ENCODE measurements at places on chromosomes 12 and 14.

DNA sequence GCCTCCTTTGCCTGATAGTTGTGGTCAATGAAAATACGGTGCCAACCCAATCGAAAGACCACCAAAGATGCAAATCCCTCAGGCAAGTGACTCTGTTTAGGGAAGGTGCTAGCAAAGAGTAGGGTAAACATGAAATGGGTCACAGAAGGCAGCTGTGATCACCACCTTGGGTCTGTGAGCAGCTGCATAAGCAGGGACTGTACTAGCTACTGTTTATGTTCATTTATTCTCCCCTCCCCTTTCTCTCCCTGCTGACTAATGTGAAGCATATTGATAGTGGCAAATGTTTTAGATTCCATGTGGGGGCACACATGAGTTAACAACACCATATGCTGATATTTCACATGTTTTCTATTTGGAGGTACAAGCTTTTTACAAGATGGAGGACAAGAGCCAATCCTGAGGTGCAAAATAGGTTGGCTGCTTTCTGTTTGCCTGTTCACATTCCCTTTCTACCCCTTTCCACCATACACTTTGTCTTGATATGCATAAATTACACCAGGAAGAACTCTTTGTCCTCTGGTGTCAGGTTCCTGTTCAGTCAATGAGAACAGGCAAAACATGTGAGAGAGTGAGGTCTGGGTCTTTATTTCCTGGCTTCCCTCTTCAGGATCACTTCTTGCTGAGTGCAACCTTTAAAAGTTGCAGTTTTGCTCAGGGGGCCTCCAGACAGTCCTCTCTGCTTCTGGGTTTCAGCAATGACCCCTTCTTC is 71.1 kb downstream of the AVPR1A start:
- no peak for DNase-seq

GRCh38 chr12:132117558-132117875 is 26.6 kb downstream of the DDX51 start:
- peak; percentile 15 for DNase-seq

DNA sequence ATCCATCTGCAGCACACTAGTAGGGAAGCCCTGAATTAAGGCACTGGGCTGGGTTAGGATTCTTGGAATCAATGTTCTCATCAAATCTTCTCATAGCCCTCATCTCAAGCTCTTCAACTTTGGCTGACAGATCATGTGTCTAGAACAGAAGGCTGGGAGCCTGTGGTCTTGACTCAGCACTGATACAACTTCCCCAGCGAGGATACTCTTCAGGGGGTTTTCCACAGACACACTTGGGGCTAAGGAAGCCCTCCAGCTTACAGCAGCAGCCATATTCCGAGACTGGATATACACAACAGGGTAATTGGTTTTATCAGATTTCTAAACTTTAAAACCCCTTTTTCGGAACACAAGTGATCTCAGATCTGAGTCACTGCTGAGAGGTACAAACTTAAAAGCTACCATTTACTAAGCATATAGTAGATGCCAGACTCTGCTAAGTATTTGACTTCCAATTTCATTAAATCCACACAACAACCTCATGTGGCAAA is 3.5 kb downstream of the FMNL3 start:
- peak; percentile 88 for DNase-seq

DNA sequence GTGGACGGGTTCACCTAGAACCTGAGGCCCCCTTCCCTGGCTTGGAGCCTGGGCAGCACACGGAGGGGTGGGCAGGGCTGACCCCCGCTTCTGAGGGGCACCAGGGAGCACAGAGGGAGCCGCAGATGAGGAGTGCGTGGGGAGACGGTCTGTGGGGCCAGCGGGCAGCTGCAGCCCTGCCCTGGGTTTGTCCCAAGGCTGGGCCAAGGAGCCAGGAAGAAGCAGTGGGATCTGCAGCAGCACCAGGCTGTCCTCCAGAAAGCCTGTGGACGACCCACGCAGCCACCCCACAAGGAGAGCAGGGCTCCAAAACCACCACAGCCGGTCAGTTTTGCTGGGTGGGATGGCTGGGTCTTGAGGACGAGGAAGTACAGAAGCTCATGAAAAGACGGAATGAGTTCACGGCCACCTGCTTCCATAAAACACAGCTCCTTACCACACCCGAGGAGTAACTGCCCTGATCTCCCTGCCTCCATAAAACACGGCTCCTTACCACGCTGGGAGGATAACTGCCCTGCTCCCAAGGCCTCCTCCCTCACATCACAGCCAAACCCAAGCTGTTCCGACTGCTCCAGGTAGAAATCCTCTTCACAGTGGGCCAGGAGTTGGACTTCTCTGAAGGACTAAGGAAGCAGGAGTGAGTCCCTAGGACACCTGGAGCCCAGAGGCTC is 9.9 kb upstream of the GOLGA3 start:
- DNase-seq: no peak

DNA sequence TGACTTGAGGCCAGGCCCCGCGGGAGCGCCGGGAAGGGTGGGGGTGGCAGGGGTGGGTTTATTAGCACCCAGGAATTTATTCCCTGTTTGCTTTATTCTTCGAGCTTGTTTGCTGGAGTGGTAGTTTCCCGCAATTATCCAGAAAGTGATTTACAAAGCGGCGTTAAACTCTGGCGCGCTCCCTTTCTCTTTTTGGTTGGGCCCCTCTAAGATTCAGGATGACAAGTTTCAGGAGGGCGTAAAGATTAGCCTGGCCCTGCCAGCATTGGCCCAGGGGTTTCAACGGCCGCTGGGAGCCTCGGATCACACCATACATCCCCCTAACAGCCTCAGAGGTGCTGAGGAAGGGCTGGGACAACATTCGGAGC is 444 bp upstream of the NKX2-8 start:
- DNase-seq: no peak

GRCh38 chr12:30599608-30600007 is 96.1 kb downstream of the IPO8 start:
- peak; percentile 15 for DNase-seq

DNA sequence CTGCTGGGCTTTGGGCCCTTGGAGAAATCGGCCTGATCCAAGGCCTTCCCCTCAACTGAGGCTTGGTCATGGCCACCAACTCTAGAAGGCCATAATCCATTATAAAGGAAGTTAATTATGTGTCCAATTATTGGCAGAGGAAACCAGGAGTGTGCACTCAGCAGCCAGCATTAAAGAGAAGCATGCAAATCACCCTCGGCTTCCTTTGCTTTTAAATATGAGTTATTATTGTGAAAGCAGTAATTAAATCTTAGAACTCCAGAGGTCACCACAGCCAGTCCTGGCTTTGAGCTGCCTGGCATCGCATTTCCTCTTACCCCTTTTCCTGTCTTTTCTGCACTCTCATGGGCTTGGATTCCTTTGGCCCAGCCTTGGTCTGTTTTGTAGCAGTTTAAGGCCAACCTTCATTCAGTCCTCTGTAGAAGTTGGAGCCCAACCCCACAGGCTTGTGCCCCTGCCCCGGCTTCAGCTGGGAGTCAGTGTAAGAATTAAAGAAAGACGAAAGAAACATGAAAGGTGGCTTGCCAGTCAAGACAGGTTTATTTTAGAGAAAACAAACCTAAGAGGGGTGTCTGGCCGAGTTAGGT is 14.7 kb upstream of the KRT86 start:
- DNase-seq: no peak

- DNase-seq: peak; percentile 47
Observed at GRCh38 chr12:65526311-65526710, 247.8 kb downstream of the MSRB3 start.

DNA sequence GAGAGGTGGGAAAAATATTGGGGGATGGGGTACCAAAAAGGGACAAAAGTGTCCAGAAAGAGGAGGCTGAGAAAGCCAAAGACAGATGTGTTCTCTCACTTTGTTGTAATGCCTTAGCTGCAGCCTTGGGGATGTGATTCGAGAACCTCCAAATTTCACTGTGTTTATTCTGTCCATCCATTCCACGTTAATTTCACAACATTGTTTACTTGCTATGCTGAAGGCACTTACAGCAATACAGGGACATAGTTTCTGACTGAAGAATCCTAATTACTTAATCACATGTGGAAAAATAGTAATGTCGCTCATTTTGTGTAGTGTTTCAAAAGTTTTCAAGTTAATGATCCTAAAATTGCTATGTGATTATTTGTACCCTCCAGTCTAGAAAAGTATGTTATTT is 146.2 kb upstream of the SLC38A2 start:
- DNase-seq: no peak

DNA sequence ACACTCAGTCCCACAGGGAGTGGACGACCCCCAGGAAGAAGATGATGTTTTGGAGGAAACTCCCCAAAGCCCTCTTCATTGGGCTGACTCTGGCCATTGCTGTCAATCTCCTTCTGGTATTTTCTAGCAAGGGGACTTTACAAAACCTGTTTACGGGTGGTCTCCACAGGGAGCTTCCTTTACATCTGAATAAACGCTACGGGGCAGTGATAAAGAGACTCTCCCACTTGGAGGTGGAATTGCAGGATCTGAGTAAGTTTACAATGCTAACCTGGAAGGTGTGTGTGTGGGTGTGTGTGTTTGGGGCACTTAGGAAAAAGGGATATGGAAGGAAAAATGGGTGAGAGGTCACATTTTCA is 416 bp downstream of the GALNT8 start:
- DNase-seq: no peak

DNA sequence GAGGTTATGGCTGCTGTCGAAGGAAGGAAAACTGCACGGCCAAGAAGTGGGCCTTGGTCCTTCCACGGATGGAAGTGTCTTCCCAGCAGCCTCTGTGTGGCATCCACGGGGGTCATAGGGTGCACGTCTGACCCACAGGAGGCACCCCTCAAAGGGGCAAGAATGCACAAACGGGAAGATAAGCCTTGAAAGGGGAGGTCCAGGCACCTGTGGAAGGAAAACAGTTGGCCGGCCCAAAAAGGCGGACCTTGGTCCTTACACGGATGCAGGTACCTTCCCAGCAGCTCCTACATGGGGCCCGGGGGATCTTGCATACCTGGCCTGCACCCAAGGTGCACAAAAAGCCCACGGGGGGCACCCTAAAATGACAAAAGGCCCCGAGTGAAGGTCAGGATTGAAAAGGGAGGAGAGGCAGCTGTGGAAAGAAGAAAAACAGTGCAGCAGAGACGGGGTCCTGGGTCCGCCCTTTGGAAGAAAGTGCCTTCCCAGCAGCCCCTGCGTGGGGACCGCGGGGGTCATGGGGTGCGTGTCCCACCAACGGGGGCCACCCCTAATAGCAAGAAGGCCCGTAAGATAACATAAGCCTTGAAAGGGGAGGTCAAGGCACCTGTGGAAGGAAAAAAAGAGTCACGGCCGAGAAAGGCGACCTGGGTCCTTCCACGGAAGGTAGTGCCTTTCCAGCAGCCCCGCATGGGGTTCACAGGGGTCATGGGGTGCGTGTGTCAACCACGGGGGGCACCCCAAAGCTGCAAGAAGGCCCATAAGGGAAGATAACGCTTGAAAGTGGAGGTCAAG is 276.1 kb downstream of the ALG10 start:
- DNase-seq: no peak

Measured in fibroblast of mammary gland (primary cell).